ENCODE measurements at places on chromosomes 3 and 15.

DNA sequence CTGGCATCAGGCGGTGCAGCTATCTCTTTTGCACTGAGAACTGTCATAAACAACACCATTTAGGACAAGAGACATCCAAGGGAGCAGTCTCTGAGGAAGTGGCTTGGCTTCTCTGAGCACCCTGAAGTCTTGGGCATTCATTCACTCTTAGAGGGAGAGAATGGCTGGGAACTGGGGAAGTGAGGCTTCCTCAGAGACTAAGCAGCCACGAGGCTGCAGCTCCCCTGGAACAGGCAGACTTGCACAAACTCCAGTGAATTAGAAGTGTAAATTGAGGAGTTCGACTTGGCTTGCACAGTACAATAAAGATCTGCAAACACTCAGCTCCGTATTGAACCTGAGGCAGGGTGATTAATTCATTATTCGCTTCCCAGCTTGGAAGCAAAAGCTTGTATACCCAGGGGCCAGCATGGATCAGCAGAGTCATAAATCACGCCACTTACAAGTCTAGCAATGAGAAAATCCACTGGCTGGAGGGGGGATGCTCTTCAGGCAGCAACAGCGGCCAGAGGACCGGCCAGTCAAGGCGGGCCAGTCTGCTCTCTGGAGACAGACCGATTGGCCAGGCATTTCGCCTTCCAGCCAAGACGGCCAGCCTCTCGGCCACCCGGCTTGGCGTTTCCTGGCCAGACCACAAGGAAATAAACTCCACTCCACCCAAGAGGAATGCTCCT is 118.8 kb upstream of the ADPGK start:
- no peak for DNase-seq

DNA sequence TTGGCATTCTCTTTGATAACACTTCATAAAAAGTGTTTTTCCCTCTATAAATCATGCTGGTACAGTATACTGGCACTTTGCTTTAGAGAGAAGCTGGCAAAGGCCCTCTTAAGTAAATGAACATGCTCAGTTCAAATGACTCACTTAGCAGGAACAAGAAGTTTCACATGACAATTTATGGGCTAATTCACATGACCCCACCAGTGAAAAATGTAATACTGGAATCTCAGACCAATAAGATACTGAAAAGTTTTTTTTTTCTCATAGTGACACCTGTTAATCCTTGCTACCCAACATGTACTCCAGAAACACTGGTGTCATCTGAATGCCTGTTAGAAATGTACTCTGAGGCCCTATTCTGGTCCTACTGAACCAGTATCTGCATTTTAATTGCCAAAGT is 13.9 kb downstream of the BTBD1 start:
- DNase-seq: no peak

DNA sequence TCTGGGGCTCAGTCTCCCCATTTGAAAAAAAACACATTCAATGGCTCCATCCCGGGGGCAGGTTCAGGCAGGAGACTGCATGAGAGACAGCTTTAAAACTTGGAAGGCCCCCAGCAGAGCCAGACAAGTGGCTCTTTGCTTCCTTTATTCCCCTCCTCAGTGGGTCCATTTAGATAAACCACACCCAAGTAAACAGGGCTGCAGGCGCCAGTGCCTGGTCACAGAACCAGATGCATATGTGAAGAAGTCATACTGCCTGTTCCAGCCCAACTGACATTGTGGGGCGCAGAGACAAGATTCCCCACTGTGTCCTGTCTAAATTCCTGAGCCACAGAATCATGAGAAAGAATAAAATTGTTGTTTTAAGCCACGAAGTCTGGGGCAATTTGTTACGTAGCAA is 9.0 kb downstream of the FBN1 start:
- DNase-seq: no peak

- no peak for DNase-seq
These were observed 246.9 kb downstream of the ZIC1 start for GRCh38 chr3:147656023-147656422.

- no peak for DNase-seq
These were observed 92.0 kb downstream of the GABRG3 start for GRCh38 chr15:27062951-27063350.

DNA sequence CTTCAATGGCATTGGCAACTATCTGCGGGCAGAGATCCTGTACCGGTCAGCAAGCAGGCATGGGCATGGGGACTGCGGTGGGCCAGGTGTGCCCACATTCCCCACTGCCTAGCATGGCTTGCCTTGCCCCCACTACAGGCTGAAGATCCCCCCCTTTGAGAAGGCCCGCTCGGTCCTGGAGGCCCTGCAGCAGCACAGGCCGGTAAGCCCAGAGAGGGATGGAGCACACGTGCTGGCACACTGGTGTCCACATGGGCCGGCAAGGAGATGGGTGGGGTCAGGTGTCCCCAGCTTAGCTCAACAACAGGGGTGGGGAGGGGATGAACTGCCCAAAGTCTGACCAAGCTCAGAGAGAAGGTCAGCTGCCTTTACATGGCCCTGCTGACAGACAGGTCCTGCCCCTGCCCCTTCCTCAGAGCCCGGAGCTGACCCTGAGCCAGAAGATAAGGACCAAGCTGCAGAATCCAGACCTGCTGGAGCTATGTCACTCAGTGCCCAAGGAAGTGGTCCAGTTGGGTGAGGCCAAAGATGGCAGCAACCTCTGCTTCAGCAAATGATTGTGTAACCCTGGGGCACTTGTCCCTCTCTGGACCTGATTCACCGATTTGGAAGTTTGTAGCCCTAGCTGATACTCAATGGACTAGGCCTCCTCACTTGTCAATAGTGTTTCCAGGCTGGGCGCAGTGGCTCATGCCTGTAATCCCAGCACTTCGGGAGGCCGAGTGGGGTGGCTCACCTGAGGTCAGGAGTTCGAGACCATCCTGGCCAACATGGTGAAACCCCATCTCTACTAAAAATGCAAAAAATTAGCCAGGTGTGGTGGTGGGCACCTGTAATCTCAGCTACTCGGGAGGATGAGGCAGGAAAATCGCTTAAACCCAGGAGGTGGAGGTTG is 5.6 kb downstream of the NEIL1 start:
- DNase-seq: no peak

GRCh38 chr3:135393159-135393558 is 572.4 kb upstream of the PPP2R3A start:
- DNase-seq: no peak

GRCh38 chr3:2595486-2595885 is 496.8 kb downstream of the CNTN4 start:
- DNase-seq: no peak

DNA sequence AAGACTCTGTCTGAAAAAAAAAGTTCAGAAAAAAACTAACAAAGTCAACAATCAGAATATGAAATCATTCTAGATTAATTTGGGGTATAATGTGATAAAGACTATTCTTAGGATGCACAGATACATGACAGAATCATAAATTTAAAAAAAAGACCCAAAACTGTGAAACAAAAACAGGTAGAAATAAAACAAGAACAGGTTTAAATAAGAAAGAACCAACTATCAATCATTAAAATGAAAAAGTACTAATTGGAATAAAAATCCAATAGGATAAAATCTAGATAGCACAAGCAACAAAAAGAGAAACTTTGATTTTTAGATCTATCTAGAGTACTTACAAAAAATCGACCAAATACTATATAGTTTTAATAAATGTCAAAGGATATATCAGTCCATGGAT is 13.4 kb downstream of the TMEM202 start:
- no peak for DNase-seq

GRCh38 chr3:12831301-12831866 is 10.0 kb downstream of the RPL32 start:
- DNase-seq: no peak

DNA sequence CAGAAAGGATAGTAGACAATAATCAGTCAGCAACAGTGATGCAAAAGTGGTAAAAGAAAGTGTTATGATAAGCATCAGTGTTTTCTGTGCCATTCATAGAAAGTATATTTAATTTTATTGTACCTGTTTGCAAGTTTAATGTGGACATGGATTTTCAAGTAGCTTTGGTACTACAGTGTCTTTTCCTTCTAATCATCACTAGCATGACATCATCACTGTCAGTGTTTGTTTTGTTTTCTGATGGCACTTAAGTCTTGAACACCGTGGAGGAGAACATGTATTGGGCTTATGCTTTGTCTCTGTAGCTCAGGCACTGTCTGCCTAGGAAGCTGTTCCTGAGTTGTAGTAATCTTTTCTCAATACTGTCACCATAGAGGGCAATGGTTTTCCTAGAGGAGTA is 41.9 kb downstream of the SETD5 start:
- no peak for DNase-seq

- no peak for DNase-seq
These were observed 57.4 kb upstream of the IMPG2 start for GRCh38 chr3:101377796-101378195.

GRCh38 chr3:101854608-101855304 is 5.4 kb downstream of the NFKBIZ start:
- DNase-seq: no peak

- peak; percentile 20 for DNase-seq
These were observed 951 bp downstream of the POMGNT2 start for GRCh38 chr3:43104660-43105595.

DNA sequence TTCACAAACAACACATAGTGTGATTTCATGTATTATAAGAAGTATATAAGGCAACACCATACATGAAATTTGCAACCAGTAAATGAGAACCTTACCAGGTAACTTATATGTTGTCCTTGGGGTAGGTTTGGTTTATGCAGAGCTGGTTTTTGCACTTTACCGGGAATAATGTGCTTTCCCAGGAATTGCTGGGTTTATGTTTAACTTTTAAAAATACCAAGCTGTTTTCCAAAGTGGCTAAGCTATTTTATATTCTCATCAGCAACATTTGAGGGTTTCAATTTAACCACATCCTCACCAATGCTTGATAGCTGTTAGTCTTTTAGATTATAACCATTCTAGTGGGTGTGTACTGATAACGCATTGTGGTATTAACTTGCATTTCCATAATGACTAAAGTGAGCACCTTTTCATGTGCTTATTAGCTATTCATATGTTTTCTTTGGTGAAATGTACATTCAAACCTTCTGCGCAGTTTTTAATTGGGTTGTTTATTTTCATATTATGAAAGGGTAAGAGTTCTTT is 71.6 kb downstream of the KY start:
- no peak for DNase-seq
